ENCODE measurements at places on chromosomes 11 and 22.

- DNase-seq = no peak
Observed at GRCh38 chr11:41189701-41190436, 269.6 kb downstream of the LRRC4C start.

DNA sequence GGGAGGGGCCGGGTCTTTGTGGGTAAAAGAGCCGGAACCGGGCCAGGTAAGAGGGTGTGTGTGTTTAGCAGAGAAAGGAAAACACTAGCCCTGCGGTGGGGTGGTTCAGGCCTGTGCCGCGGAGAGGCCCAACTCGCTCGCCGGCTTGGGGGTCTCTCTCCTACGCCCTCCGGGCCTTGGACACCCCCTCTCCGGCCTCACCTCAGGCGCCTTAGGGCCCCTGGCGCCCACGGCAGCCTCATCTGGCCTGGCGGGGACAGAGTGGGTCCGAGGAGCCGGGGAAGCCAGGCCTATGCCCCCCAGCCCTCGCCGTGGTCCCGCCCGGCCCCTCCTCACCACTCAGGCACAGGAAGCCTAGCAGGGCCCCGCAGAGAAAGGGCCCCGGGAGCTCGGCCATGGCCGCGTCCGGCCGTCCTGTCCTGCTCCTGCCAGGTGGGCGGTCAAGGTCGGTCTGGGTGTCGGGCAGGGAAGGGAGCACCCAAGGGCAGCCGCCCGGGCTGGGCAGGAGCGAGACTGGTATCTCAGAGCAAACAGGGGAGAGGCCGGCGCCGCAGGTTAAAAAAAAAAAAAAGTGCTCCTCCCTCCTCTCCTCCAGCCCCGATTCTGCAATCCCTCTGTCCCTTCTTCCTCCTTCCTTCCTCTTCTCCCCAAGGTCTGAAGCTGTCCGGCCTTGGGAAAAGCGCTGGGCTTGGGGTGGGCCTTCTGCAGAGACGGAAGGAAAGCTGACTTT, at the start of gene VSIG2:
Gene VSIG2 (minus strand): TSS at position 515 of the 730 bp plus-strand sequence. CDS start 118 bp downstream, at position 397.
- no peak for DNase-seq

DNA sequence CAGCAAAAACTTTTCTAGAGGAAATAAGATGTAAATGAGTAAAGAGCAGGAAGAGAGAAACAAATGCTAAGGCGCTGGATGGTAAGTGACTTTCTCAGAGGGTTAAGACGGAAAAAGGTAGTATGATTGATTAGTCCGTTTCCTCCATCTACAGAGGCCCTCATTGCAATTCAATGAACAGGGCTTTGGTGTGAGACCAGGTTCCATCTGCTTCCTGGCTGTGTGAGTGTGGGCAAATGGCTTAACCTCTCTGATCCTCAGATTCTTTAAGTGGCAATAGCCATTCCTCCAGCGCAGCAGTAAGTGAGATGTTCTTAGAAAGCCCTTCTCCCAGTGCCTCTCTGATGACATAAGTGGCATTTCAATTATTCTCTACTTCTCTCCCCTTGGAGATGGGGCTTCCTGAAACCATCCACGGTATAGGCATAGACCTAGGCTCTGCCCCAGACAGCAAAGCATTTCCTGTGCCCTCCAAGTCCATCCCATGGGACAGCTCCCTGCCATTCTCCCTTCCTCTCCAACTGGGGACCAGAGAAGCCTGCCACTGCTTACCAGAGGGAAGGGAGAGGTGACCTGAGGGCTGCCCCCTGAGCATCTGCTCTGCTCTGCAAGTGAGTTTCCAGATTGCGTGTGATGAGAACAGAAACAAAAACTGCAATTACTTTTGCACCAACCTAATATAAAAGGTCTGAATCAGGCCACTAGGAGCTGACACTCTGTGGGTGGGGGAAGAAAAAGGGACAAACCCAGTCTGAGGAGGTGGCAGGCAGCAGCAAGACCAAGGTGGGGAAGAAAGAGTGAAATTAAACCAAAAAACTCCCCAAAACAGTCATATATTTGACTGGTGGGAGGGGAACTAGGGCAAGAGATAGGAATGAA, 12.7 kb upstream of the CD44 start:
- peak; percentile 32 for DNase-seq

DNA sequence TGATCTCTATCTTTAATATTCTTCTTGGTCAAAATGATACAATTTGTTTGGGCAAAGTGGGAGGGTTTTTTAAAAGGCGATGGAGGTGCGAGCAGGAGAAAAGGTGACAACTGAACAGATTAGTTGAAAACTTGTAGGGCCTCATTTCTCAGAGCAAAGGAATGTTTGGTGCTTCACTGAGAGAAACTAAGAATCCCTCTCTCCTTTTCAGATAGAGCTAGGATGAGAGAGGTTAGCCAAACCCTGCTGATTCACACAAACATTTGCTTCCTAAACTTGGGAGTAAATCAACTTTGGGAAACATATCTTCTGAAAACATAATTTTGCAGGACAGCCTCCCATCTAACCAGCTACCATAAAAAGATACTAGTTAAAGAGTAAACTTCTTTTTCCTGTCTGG, 57.0 kb downstream of the PHF21A start:
- DNase-seq = no peak

DNA sequence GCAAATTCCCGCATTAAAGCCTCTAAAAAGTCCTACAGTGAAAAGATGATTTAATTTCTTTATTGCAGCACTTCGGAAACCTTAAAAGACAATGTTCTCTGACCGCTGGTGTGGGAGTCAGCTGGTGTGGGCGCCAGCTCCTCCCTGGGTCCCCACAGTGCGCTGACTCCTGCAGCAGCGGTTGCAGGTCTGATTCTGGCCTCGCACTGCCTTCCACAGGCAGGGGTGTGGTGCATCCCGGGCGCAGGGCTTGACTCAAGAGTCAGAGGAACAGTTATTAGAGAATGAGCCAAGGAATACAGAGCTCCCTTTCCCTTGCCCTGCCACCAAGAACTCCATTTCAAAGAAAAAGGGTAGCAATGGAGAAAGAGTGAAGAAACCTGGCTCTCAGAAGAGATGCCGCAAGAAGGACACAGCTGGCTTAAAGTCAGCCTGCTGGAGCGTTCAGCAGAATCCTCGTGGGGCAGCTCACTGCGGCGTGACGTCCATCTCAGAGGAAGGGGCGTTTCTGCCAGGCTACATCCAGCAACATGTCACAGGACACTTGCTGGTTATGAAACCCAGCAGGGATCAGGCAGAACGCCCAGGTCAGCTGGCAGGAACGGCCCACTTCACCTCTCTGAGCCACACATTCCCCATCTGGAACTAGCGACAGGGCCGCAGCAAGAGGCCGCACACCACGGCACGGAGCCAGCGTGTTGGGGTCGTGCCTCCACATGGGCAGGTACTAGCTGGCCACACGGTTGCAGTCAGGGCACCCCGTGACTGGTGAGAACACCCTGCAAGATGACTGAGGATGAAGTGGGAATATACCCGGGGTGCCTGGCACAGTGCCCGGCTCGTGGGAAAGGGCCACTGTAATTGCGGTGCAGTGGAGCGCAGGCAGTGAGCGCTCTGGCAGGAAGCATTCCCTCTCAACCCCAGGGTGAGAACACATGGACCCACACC, 18.1 kb upstream of the EFCAB6 start:
- DNase-seq = no peak

GRCh38 chr11:87832211-87832610, 343.0 kb downstream of the RAB38 start:
- DNase-seq = no peak

- no peak for DNase-seq
Observed at GRCh38 chr11:69705351-69705811, 1.6 kb upstream of the FGF19 start.

- DNase-seq = no peak
Observed at GRCh38 chr22:44561139-44561840, 63.3 kb upstream of the RTL6 start.

DNA sequence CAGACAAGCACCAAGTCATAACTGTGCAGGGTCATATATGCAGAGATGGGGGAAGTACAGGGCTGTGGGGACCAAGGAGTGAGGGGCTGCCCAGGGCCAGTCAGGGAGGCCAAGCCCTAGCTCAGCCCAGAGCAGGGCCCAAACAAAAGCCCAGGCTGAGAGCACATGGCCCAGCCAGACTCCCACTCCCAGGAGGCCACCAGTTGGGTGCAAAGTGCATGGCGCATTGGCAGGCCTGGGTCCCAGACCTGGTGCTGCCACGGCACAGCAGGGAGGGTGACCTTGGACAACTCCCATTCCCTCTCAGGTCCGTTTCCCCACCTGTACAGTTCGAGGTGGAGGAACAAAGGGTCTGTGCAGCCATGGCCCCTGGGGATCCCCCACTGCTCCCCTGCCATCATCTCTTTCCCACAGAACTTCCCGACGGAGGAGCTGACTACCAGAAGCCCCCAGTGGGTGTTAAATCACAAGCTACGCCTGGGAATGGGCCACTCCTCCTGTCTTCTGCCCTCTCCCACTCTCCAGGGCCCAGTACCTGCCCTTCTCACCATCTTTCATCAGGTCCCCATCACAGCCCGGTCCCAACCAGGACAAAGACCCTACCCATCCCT, 608 bp downstream of the NIPSNAP1 start:
- no peak for DNase-seq

GRCh38 chr11:73274722-73275380, 2.7 kb downstream of the P2RY6 start:
- peak; percentile 61 for DNase-seq

DNA sequence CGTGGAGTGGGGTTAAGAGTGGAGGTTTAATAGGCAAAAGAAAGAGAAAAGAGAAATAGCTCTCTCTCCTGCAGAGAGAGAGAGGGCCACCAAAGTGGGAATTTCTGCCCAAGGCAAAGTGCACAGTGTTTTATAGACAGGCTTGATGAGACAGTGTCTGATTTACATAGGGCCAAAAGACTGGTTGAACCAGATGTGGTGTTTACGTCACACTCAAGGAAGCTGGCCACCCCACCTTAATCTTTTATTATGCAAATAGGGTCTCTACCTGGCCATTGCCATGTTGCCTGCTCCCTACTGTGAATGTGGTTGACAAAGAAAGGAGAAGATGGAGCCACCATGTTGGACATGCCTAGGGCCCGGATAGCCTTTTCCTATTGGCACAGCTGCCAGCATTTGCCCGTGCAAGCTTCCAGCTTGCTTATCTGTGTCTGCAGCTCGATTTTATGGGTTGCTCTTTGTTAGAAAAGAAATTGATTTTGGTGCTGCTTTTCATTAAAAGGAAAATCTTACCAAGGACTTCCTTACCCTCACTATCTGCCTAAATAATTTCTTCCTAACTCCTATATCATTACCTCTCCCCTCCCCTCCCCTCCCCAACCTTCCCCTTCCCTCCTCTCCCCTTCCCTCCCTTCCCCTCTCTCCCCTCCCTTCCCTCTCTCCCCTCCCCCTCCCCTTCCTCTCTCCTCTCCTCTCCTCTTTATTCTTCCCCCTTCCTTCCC, 436.0 kb downstream of the NELL1 start:
- DNase-seq = no peak

GRCh38 chr11:130394615-130395014, 33.8 kb downstream of the ADAMTS8 start:
- no peak for DNase-seq

GRCh38 chr11:112345706-112346105, 85.0 kb upstream of the PLET1 start:
- DNase-seq = no peak

GRCh38 chr11:55707029-55707428, 45.0 kb downstream of the OR4C6 start:
- peak; percentile 35 for DNase-seq

- DNase-seq = no peak
Observed at GRCh38 chr11:125148743-125149142, 15.8 kb upstream of the PKNOX2 start.

DNA sequence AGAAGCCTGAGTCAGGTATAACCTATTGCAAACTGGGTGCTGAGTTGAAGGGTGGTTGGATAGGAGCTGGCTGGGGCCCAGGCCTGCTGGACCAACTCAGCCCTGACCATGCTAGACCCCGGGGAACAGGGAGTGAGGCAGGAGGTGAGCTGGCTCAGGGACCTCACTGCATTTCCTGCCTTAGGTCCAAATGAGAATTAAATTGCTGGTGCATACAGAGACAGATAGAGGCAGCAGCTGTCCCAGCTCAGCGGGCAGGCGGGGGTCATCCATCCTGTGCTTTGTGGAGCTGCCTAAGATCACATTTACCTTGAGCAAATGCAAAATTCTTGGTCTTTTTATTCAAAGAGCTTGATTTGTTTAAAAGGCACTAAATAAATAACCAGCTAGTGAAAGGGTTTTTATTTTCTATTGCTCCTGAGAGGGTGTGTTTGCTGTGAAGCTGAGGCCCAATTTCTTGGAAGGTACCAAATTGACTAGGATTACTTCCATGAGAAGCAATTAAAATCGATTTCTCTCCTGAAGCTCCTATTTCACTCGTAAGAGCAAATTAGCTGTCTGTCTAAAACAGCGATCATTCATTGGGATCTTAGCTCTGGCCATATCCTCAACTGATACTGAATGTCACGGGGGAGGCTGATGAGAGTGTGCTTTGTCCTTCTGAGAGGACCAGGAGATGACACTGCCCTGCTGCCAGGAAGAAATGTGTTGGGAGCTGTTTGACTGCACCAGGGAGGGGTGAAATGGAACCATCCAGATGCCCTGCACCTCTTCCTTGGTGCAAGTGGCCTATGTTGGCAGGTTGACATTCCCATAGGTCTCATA, 24.9 kb downstream of the USH1C start:
- no peak for DNase-seq

DNA sequence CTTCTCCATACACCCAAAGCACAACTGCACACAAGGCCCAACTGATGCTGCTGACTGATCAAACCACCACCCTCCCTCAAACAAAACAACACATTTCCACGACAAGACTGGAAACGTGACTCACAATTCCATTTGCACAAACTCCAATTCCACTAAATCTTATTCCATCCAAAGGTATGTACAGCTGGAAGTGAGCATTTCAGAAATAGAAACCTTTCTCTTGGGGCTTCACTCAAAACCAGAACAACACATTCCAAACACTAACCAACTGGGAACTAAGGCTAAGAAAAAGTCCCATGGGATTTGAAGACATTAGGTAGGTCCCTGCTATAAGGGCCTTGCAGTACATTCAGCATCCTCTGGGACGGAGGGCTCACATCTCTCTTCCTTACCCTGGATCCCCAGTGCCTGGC, 19.6 kb downstream of the MORC2 start:
- no peak for DNase-seq

- DNase-seq = no peak
Observed at GRCh38 chr11:10550503-10551289, 9.7 kb upstream of the RNF141 start.

DNA sequence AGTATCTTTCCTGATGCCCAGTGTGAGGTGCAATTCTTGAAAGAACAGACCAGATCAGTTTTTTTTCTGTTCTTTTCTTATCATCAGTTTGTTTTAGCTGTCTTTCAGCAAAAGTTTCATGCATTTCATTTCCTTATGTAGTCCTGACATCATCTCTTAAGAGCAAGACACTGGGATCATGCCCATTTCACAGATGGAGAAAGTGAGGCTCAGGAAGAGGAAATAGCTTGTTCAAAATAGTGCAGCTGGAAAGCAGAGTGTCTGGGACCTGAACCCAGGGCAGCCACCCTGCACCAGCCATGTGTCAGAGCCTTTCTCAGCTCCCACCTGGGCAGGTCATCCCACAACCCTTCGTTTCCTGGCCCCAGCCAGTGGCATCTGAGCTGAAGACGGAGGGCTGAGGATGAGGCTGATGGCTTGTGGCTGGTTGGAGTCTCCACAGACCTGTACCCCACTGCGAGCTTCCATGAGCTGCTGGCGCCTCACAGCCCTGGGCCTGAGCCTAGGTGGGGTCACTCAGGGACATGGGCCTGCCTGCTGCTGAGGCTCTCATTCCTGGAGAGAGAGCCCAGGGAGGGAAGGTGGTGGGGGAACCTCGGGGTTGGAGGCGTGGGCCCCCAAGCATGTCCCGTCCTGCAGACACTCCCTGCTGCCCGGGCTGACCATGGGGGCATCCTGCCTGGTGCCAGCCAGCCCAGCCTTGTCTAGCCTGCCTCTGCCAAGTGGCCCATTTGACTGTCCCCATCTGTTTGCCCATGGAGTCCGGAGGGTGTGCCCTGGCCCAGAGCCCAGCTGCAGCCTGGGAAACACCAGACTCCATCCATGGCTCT, 61.8 kb downstream of the SMIM38 start:
- DNase-seq = no peak

All from suppressor macrophage (primary cell).